Activated naive CD4-positive, alpha-beta T cell treated with Interleukin-2 at 50 U/mL for 16 hours (primary cell): ENCODE measurements at places on chromosomes 1 and 21.

GRCh38 chr1:225972344-225973152 lies 26.6 kb downstream of the SDE2 start:
- DNase-seq: no peak

DNA sequence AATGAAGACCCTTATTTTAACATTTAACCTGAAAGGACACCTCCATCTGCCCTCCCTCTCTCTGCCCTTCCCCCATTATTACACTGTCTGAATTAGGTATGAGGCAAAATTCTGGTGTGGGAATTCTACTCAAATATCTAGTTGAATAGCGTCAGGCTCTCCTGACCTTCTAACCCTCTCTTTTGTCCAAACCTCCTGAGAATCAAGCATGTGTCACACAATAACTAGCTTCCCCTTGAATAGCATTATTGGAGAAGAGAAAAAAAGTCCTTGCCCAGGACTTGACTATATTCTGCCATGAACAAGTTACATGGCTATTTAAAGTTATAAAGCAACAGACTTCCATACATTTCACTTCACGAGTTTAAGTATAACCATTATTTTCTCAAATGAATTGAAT lies 35.5 kb downstream of the USH2A start:
- no peak for DNase-seq

GRCh38 chr21:17191346-17191993 lies 321.4 kb upstream of the CXADR start:
- DNase-seq: no peak

DNA sequence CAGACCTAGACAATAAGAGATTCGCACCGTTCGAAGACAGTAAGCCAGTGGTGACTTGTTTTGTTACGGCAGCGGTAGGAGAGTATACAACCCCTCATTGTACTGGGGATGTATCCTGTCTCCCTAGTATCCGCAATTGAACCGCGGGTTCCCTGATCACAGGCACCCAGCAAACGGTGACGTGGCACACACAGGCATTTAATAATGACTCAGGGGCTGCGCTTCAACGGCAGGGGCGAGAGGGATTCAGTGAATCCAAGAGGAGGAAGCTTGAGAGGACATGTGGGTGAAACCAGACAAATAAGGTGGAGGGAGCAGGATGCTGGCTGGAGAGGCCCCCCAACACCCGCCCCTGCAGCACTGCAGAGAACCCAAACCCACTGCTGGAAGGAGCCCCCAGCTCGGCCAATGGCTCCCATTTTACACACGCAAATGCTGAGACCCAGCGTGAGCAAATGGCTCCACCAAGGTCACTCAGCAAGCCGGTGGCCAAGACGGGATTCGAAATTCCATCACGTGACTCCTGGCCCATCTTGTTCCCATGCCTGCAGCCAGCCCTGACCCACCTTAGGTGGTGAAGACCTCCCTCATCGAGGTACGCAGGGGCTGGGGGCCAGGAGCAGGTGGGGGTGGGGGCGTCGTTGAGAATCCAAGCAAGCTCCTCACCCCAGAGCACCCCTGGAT lies 149.9 kb downstream of the SYF2 start:
- DNase-seq: no peak

- no peak for DNase-seq
Measured at GRCh38 chr1:47555841-47556560, 118.2 kb downstream of the FOXD2 start.
